SK-N-DZ (cell line): ENCODE measurements at places on chromosomes 3 and 15.

GRCh38 chr15:41945221-41945620, 27.1 kb downstream of the EHD4 start:
- no peak for DNase-seq

DNA sequence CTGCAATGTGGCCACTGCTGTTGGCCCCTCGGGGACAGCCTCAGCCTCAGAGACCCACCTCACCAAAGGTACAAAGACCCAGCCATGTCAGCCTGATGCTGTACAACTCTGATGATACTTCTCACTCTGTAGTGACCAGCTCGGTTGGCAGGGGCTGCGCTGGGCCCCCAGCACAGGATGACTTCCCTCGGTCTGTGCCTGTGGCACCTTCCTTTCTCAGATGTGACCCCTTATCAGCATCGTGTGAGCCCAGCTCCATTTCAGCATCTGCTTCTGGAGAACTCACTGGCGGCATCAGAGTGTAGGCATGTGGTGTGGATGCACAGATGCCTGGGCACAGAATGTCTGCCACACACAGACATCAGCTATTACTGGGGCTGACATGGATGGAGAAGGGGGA, 25.1 kb upstream of the CTXND1 start:
- DNase-seq: no peak

DNA sequence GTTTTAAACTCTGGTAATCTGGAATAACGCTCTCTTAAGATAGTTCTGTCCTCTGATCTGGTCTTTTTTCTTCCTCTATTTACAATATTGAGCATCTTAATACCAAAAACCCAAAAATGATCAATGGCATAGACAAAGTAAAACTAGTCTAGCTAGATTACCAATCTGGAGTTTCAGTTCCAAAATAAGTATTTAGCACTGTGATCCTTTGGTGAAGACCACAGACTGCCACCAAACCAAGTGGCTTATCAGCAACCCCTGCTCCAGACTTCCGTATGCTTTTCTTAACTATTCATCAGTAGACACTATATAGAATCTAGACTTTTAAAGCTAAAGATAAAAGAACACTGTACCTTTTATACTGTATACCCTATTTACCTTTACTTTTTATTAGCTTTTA, 35.5 kb upstream of the MAN2C1 start:
- no peak for DNase-seq

DNA sequence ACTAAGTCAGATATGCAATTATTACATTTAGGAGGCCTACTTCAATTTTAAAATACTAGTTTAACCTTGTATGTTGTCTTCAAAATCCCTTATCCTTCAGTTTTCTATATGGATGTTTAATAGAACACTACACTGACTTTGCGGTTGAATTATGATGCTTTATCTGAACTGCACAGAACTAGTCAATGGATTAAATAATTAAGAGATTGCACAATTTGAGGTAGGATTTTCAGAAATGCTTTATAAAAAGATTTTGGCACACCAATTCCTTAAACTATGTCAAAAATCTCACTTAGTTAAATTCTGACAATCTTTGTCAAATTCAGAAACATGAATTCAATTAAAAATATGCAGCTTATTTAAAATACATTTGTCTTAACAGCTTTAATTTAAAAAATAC, 28.1 kb downstream of the ATOSA start:
- no peak for DNase-seq

DNA sequence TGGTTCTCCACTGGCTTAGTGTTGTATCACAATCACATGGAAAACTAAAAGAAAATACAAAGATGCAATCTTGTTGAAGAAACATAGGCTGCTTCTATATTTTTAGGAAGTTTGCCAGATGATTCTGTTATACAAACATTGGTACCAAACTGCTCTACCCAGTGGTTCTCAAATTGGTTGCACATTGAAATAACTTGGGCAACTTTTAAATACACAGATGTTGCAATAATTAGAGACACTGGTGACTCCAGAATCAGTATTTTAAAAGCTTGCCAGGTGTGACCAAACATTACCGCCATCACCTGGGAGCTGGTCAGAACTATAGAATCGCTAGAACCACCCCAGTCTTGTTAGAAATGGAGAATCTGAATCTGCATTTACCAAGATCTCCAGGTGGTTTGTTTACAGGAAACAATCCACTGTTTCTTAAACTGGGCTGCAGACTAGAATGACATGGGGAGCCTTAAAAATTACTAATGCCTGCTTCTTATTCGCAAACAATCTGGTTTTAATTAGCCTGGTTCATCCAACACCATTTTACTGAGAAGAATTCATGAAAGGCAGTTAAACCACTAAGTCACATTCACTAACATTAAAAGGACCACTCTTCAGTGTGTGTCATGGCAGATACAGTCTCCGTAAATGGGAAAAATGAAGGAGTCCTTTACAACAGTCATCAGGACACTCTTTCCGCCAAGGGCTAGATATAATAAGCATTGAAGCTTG, 76.5 kb downstream of the ACAP2 start:
- DNase-seq: no peak

- no peak for DNase-seq
Observed at GRCh38 chr3:68004091-68004490, 349.7 kb upstream of the SUCLG2 start.

DNA sequence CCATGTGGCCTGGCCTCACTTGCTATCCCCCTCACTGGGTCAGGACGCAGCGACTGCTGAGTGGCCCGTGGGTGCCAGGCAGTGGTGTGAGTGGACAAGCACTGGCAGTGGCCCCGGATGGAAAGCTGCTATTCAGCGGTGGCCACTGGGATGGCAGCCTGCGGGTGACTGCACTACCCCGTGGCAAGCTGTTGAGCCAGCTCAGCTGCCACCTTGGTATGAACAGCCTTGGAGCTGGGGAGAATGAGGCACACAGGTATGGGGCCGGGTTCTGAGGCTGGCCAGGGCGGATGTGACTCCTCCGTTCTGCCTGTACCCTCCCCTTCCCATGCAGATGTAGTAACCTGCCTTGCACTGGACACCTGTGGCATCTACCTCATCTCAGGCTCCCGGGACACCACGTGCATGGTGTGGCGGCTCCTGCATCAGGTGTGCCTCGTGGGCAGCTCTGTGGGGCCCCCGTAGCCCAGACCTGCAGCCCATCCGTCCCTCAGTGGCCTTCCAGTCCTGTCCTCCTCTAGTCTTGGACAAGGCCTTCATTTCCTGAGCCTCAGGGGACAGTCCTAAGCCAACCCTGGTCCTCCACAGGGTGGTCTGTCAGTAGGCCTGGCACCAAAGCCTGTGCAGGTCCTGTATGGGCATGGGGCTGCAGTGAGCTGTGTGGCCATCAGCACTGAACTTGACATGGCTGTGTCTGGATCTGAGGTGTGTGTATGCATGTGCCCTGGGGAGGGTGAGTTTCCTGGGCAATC, 28.2 kb downstream of the NBEAL2 start:
- no peak for DNase-seq

DNA sequence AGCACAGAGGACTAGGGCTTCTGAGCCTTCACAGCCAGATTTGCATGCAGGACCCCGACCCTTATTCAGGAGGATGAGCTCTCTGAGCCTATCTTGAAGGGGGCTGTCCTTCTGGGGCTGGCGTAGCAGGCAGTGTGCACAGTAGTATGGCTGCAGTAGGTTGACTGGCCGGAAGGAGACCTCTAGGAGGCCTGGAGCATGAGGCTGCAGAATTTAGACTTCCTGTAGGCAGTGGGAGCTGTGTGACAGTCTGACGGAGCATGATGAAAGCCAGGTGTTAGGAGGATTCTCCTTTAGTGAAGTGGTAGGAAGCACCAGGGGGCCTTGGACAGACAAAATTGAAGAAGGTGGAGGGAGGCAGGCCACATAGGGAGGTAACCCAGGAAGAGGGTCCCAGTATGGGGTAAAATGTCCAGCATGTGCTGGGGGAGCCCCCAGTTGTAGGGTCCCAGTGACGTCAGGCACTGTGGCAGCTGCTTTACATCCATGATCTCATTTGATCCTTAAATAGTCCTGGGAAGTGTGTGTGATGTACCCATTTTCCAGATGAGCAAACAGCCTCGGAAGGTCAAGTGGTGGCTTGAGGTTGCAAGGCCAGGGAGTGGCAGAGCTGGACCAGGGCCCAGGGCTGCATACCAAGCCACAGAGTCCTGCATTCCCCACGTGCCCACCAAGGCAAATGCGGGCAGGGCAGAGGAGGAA, 36.1 kb downstream of the SPSB4 start:
- DNase-seq: peak; percentile 68

GRCh38 chr15:90221246-90221900, 12.4 kb downstream of the CIB1 start:
- DNase-seq: peak; percentile 74

- peak; percentile 86 for DNase-seq
Observed at GRCh38 chr15:73972984-73973682, 19.0 kb downstream of the STOML1 start.

DNA sequence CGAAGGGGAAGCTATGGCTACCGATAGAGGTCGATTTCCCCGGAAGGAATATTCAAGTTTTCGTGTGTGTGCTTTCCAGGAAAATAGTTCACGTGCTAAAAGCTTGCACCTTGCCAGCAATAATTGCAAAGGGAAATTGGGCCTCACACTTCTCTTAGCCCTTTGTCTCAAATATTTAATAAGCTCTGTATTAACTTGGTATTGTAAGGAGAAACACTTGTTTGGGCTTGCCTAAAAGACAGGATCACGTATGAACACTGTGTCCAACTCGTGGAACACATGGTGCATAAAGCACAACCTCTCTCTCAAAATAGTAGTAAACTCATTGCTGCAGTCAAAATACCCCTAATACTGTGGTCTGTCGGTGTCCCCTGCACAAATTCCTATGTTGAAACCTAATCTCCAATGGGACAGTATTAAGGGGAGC, 352 bp upstream of the TMF1 start:
- no peak for DNase-seq

- DNase-seq: no peak
Observed at GRCh38 chr3:27133060-27133459, 236.1 kb downstream of the NEK10 start.

DNA sequence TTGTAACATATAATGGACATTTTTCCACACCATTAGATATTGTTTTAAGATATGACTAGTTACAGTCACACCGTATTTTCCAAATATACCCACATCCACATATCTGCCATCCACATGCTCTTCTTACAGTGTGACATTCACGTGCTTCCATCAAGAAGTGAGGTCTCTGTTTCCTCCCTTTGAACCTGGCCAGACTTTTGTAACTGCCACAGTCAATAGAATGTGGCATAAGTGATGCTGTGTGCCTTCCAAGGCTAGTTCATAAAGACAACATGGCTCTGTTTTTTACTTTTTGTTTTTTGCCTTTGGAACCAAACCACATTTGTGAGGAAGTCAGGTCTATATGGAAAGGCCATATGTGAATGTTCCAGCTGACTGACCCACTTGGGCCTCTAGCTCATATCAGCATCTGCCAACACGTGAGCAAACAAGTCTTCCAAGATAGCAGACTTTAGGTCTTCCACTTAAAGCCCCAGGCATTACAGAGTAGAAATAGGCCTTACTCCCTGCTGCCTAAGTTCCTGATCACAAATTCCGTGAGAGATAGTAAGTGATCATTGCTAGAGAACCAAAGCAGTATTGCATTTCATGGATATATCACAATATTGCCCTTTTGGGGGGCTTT, 27.1 kb downstream of the EIF1B start:
- no peak for DNase-seq
